Naive thymus-derived CD4-positive, alpha-beta T cell (primary cell): ENCODE measurements at places on chromosomes 4 and X.

- no peak for DNase-seq
Observed at GRCh38 chr4:2071252-2071911, 12.3 kb downstream of the NAT8L start.

DNA sequence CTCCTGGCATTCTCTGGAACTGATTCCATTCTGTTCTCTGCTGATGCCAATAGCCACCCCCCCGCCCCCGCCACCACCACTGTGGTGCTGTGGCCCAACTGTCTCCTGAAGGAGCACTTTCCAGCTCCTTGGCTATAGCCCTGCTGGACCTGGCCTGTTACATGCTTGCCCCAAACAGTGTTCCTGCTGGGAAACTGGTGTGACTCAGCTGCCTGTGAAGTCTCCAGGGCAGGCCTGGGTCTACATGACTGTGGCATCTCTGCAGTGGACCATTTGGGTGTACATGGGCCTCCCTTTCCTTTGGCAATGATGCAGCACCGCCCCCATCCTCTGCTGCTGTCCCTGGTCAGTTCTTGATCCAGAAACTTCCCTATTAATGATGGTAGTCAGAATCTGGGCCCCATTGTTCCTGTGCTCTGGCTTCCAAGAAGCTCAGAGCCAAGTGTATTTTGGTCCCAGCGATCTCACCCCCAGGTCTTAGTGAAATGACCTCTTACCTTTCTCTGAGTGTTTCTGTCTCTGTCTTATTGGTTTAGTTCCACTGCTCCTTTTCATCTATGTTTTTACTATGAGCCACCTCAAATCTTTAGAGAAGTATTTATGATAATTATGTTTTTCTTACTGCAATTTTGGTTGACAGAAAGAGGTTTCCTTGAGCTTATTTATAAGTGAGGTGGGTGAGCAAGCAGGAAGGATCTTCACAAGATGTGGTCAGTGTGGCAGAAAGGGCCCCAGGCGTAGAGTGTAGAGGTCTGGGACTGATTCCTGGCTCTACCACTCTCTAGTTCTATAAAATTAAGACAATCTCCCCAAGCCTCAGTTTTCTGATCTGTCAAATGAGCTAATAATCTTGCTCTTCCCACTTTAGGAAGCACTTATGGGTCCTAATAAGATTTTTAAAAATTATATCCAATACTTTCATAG, 210.7 kb upstream of the EOLA2 start:
- DNase-seq, result no peak

- no peak for DNase-seq
Observed at GRCh38 chr4:85114526-85114925, 148.0 kb upstream of the WDFY3 start.

GRCh38 chr4:3476341-3476747, 13.2 kb downstream of the DOK7 start:
- no peak for DNase-seq

DNA sequence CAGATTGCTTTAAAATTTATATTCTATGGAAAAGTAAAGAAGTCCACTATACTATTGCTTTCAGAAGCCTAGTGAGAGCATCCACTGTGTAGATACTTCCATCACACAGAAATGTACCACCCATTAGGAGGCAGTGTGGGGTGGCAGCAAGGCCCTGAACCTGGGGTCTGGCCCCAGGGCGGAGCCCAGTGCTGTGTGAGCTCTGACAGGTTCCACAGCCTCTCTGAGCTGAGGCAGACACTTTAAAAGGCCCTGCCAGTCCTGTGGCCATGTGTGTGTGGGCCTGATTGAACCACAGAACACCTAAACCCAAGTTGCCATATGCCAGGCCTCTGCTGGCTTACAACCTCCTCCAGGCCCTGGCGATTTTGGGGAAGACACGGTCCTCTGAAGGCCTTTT, 49.2 kb downstream of the PHKA2 start:
- no peak for DNase-seq

- DNase-seq, result no peak
Observed at GRCh38 chr4:39937683-39938268, 39.9 kb downstream of the PDS5A start.

DNA sequence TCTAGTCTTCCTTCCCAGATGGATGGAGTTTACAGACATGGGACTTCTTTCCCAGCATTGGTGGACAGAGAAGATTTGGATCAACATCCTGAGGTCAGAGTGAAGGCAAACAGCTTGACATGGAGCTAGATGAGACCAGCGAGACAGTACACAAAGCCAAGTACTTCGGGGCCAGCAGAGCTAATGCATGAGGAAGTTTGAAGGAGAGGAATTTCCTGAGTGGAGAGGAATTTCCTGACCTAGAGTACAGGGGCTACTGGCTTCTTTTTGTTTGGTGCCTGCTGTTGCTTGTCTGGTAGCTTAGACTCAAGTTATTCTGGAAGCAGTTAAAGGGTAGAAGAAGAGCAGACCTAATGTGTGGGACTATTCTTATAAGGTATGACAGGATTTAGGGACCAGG, 69.1 kb upstream of the EOLA2 start:
- DNase-seq, result no peak

- DNase-seq, result peak; percentile 18
Observed at GRCh38 chr4:37389967-37390580, 145.5 kb downstream of the NWD2 start.

- no peak for DNase-seq
Observed at GRCh38 chr4:89379511-89380044, 72.0 kb upstream of the GPRIN3 start.

DNA sequence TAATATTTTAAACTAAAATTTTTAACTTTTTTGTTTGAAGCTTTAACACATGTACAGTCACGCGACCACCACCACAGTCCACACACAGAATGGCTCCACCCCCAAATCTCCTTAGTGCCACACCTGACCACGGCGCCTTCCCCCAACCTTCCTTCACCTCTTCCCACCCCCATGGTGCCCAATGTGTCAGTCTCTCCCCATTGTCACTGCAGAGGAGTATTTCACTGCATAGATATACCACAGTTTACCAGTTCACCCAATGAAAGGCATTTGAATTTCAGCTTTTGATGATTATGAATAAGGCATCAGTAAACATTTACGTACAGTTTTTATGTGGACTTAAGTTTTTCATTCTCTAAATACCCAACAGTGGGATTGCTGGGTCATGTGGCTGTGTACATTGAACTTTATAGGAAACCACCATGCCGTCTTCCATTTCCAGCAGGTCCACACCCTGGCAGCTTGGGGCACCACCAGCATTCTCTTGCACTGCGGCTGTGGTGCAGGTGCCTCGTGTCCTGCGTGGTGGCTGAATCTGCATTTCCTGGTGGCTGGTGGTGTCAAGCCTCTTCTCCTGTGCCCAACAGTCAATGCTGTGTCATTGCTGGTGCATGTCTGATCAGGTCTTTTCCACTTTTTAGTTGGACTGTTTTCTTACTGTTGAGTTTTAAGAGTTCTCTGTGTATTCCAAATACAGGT, 49.0 kb downstream of the CPLX1 start:
- no peak for DNase-seq

- no peak for DNase-seq
Observed at GRCh38 chrX:97682991-97683840, 799.5 kb downstream of the RPA4 start.

GRCh38 chr4:109942292-109942926, 29.7 kb downstream of the EGF start:
- DNase-seq, result no peak
